ENCODE measurements at places on chromosomes 6 and 20. TPM values are rescaled to one million over a fixed set of nuclear protein-coding genes. Genes with fewer than 3 reads are reported as not detected.

The MEP1A gene
- polyA plus RNA-seq: 0.04 TPM

The RFX6 gene
- polyA plus RNA-seq: not detected

The RIPOR2 gene
- not detected for polyA plus RNA-seq

The SLC24A3 gene
- 0.15 TPM for polyA plus RNA-seq

The C6orf58 gene
- 0.16 TPM for polyA plus RNA-seq

The BTBD3 gene
- polyA plus RNA-seq: 4.9 TPM

The DDO gene
- not detected for polyA plus RNA-seq

The FOXS1 gene
- not detected for polyA plus RNA-seq

The PBOV1 gene
- not detected for polyA plus RNA-seq

The HLA-DPA1 gene
- 0.03 TPM for polyA plus RNA-seq

The NKAIN2 gene
- polyA plus RNA-seq: not detected

The DACT2 gene
- polyA plus RNA-seq: 0.51 TPM

The FBXL4 gene
- 4.7 TPM for polyA plus RNA-seq

The OPN5 gene
- polyA plus RNA-seq: not detected

The FOXF2 gene
- polyA plus RNA-seq: 0.10 TPM

The HAO1 gene
- polyA plus RNA-seq: not detected

The KLC4 gene
- 10.7 TPM for polyA plus RNA-seq

The DEF6 gene
- 26.4 TPM for polyA plus RNA-seq

Data from foreskin keratinocyte (primary cell).